ENCODE measurements at places on chromosomes 2 and 18. TPM values are rescaled to one million over a fixed set of nuclear protein-coding genes. Genes with fewer than 3 reads are reported as not detected.

CAPN14 gene
- under 0.01 TPM for total RNA-seq

HOXD13 gene
- not detected for total RNA-seq

TXNDC2 gene
- total RNA-seq, result not detected

CHRNG gene
- not detected for total RNA-seq

TYW5 gene
- total RNA-seq, result 5.1 TPM

DSC3 gene
- total RNA-seq, result under 0.01 TPM

NCKAP5 gene
- total RNA-seq, result under 0.01 TPM

FBXO48 gene
- total RNA-seq, result 0.25 TPM

CCL20 gene
- total RNA-seq, result 0.89 TPM

ANKRD30B gene
- total RNA-seq, result not detected

KHK gene
- total RNA-seq, result 3.0 TPM

TEKT4 gene
- total RNA-seq, result not detected

AFG3L2 gene
- total RNA-seq, result 33.4 TPM

PDE11A gene
- under 0.01 TPM for total RNA-seq

NEB gene
- total RNA-seq, result 0.63 TPM

ADCYAP1 gene
- total RNA-seq, result not detected

CFAP221 gene
- not detected for total RNA-seq

EEF1B2 gene
- total RNA-seq, result 497 TPM

CCDC178 gene
- total RNA-seq, result 0.51 TPM

SH3RF3 gene
- 8.9 TPM for total RNA-seq

SERPINE2 gene
- total RNA-seq, result 1.8 TPM

CHMP3 gene
- total RNA-seq, result 56.6 TPM

Data from dermis microvascular lymphatic vessel endothelial cell (primary cell).